ENCODE measurements at places on chromosomes 3 and 15.

DNA sequence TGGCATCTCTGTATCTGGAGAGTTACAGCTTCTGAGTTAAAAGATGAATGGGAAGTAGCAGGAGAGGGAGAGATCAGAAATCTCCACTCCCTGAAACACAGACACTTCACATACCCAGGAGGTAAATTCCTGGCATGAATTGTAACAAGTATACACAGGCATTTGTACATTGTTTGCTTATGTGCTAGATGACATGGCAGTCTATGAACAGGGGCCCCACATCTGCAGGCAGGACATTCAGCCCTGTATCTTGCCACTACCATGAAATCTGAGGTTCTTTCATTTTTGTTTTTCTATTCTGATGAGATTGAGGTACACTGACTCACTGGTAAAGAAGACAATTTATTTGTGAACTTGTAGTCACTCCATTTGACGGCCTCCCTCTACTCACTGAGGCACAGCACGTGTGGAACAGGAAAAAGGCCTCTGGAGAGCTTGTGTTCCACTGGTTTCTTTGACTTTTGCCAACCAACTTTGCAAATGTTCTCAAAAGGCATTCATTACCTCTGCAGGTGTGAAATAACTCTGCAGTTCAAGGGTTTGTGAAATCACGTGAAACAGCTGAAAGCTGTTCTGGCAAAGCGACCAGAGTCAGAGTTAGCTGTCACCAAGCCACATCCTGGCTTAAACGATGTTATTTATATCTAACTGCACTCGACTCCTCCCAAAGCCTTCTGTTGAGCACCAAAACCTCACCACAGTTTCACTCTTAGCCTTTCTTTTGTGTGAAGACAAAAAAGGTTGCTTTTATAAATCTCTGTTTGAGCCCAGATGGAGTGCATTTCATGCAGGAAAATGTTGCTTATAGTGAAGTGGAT lies 401.3 kb upstream of the CFAP20DC start:
- DNase-seq = no peak

DNA sequence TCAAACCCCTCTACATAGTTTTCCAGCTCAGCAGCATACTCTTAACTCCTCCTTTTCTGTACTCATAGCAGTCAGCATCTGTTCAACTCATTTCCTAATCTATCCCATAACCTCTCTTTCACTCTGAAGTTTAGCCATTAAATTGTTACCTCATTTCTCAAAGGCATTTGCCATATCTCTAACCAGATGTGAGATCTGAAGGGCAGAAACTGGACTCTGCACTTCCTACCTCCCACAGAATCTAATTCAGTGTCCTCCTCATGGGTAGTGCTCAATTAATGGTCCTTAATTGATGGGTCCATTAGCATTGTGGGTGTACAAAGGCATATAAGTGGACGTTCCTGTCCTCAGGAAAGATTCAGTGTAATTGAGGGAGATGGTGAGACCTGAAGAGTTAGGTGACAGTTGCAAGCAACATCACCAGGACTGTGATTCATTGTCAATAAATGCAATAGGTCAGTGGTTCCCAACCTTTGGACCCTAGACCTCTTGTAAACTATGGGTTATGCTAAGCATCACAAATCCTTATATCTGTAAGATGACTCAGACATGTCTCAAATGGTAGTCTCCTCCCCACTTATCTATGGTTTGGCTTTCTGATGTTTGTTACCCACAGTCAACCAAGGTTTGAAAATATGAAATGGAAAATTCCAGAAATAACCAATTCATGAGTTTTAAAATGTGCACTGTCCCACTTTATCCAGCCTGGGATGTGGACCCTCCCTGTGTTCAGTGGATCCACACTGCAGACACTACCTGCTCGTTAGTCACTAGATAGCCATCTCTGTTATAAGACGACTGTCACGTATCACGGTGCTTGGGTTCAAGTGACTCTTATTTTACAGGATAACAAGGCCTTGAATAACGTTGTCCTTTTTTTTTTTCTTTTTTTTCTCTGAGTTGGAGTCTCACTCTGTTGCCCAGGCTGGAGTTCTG lies 25.0 kb upstream of the UACA start:
- no peak for DNase-seq

- no peak for DNase-seq
Measured at GRCh38 chr3:55180936-55181535, 253.2 kb upstream of the LRTM1 start.

DNA sequence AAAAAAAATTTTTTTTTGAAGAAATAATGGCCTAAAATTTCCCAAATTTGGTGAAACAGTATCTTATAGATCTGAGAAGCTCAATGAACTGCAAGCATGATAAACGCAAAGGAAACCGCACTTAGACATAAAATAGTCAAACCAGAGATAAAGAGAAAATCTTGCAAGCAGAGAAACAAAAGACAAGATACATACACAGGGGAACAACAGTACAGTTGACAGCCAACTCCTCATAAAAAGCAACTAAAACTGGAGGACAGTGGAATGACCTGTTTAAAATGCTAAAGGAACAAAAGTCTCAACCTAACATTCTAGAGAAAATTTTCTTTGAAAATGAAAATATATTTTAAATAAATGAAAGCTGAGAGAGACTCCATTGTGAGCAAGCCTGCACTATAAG lies 107.5 kb downstream of the RASA2 start:
- no peak for DNase-seq

DNA sequence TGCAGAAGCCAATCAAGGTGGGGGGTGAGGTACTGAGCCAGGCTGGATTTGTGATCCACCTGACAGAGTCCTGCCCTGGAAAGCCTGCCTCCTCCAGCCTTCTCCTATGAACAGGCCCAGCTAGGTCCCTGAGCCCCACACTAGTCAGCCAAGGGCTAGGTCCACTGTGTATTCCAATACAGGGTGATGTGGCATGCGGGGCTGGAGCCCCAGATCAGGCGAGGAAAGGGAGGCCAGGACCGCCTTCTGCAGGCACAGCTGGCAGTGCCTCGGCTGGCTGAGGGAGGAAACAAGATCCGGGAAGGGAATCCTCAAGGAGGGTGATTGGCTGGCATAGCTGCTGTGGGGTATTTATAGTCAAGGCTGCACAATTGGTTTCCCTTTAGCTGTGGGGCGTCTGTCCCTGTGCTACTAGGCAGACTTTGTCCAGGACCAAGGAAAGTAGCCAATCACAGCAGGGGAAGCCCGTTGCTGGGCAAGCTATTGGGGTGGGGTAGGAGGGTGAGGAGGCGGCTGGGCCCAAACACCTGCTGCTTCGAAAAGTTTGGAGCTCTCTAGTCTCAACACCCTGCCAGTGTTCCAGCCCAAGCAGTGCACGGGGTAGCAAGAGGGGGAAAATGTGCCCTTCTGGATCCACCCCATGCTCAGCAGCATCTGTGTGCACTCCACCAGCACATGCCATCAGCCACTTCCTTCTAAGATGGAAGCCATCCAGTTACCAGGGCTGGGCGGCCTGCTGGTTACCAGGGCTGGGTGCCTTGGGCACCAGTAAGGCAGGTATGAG lies 5.9 kb downstream of the KY start:
- no peak for DNase-seq

GRCh38 chr3:15333099-15333955 lies 941 bp upstream of the SH3BP5 start:
- DNase-seq = no peak

- DNase-seq = no peak
Measured at GRCh38 chr3:60588806-60589205, 662.4 kb downstream of the FHIT start.

Measured in GOT3 (cell line).